ENCODE measurements at places on chromosomes 11 and 22.

GRCh38 chr11:91394727-91395414, 829.7 kb upstream of the FAT3 start:
- no peak for DNase-seq

DNA sequence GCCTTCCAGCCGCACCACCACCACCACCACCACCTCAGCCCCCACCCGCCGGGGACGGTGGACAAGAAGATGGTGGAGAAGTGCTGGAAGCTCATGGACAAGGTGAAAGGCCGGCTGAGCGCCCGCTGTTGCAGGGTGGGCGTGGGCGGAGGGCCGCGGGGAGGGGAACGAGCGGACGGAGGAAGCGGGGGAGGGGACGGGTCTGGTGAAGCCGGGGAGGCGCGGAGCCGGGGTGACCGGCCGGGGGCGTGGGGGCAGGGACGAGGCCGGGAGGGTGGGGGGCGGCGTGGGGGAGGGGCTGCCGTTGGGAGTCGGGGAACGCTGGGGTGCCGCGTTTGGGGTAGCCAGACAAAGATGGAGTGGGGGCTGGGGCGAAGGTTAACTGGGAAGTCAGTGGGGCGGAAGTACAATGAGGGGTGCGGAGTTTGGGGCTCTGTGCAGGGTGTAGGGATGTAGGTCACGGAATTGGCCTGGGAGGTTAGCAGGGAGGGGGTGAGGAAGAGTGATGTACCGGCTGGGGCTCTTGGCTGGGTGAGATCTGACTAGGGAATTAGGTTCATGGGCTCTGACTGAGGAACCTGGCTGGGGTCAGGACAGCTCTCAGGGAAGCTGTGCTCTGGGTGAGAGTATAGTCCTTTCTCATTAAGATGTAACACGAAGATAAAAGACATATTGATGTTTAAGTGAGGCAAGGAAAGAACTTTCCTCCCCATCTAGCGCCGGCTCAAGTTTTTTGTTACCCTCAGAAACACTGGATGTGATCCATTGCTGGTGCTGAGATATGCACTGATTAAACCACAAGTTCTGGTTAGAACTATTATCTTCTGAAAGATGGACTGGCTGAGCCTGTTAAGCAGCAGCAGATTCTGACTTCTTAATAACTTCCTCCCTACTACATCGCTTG, 624 bp downstream of the CBL start:
- DNase-seq, result peak; percentile 36

- no peak for DNase-seq
Observed at GRCh38 chr11:96188243-96189006, 154.6 kb downstream of the MAML2 start.

DNA sequence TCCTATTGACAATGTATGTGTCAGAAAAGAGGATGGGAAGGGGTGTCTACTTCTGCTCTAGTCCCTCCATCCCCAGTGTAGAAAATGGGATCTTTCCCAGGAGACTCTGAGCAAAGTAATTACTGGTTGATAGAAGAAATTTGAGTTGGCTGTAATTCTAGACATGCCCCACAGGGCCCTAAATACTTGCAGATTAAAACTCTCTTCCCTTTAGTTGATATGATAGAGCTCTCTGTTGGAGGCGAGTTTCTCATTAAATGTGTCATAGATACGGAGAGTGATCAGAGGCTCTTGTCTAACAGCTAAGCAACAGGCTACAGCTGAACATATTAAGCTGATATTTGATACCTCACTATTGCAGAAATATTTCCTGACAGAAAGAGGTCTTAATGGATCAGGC, 32.9 kb downstream of the OR52E1 start:
- no peak for DNase-seq

DNA sequence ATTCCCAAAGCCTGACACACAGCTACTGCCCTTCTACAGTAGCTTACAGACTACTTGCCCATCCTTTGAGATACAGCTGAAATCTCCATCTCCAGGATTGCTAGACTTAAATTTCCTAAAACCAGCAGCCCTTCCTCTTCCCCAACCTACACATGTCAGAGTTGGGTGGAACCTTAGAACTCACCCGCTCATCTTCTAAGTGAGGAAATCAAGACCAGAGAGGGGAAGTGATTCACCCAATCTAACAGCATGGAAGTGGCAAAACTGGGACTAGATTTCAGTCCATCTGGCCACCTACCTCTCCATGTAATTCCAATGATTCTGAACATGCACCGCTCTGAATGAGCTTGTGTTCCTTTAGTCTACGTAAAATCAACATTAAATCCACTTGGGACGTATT, 1.0 kb upstream of the TMEM86A start:
- no peak for DNase-seq

DNA sequence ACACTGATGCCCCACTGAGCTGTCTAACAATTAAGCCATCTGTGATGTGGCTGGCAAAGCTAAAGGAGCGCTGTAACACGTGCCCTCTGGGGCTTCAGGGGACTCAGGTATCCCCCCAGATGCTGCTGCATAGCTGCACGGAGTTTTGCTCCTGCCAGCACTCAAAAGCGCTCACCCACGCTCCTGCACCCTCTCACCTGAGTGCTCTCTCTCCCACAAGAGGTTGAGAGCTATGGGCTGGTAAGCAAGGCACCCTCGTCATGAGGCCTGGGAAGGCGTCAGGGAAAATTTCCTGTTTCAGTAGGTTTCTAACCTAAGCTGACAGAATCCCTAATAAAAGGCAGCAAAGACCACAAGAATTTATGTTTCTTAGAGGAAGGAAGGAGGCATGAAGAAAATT, 850.3 kb downstream of the OPCML start:
- no peak for DNase-seq

DNA sequence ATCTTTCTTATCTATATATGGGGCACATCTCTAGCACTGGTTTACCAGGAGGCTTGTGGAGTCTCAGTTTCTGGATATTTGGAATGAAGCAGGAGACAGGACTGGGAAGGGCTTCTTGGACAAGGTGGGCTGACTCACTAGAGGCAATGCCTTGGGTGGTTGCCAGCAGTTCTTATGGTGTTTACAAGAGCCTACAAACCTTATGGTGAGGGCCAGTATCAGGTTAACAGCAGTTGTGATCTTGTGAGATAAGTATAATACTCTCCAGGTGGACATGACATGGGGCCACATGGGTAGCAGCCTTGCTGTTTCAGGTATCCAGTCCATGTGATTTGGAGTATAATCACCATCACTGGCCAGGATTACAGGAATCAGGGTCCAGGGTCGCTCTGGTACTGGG, 10.2 kb downstream of the FUT4 start:
- DNase-seq, result no peak

DNA sequence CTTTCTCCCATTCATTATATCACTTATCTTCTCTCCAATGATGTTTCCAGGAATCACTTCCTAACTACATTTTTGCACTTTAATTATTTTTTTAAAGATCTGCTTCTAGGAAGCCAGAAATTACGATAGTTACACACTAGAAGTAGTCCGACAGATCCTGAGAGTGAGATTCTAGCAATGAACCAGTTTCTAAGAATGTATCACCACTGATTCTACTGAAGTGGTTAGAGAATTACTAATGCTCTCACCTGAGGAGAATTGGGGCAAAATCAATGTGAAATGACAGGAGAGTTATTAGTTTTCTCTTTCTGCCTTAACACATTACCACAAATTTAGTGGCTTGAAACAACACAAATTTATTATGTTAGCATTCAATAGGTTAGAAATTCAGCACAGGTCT, 241.2 kb downstream of the CASP12 start:
- no peak for DNase-seq

DNA sequence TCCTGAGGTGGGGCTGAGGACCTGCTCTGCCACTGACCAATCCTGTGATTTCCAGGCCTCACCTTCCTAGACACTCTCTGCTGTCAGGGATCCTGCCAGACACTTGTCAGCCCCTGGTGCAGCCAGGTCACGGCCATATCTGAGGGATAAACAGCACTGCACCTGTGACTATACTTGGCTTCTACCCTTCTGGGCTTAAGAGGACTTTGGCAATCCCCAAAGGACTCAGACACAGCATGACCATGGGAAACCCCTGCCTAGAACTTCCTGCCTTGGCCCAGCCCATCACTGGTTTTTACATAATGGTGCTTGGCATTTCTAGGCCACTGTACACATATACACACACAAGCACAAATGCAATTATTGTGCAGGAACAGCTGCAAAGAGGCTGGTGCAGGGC, 11.6 kb upstream of the OLFML1 start:
- DNase-seq, result no peak

DNA sequence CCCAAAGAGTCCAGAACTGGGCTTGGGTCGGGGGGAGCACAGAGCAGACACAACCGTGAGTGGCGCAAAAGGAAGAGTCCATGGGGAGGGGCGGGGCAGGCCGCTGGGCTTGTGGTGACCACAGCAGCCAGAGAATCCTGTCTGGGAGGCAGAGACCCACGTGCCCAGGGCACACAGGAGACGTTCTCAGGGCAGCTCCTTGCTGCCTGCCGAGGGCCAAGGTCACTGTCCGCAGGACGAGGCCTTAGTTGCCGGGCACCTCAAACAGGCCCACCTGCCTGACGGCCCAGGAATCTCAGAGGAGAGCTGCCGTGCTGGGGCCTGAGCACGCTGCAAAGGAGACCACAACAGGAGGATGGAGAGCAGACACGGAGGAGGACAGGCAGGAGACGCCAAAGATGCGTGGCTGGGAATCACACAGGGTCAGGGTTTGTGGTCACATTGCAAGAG, 87.8 kb downstream of the MYEOV start:
- DNase-seq, result no peak

- no peak for DNase-seq
Observed at GRCh38 chr11:79550809-79551208, 110.0 kb upstream of the TENM4 start.

GRCh38 chr11:15967166-15967565, 389.2 kb downstream of the SOX6 start:
- no peak for DNase-seq

- peak; percentile 73 for DNase-seq
Observed at GRCh38 chr11:30488304-30488998, 97.7 kb downstream of the MPPED2 start.

GRCh38 chr22:22948651-22949571, 61.3 kb downstream of the IGLL5 start:
- no peak for DNase-seq

DNA sequence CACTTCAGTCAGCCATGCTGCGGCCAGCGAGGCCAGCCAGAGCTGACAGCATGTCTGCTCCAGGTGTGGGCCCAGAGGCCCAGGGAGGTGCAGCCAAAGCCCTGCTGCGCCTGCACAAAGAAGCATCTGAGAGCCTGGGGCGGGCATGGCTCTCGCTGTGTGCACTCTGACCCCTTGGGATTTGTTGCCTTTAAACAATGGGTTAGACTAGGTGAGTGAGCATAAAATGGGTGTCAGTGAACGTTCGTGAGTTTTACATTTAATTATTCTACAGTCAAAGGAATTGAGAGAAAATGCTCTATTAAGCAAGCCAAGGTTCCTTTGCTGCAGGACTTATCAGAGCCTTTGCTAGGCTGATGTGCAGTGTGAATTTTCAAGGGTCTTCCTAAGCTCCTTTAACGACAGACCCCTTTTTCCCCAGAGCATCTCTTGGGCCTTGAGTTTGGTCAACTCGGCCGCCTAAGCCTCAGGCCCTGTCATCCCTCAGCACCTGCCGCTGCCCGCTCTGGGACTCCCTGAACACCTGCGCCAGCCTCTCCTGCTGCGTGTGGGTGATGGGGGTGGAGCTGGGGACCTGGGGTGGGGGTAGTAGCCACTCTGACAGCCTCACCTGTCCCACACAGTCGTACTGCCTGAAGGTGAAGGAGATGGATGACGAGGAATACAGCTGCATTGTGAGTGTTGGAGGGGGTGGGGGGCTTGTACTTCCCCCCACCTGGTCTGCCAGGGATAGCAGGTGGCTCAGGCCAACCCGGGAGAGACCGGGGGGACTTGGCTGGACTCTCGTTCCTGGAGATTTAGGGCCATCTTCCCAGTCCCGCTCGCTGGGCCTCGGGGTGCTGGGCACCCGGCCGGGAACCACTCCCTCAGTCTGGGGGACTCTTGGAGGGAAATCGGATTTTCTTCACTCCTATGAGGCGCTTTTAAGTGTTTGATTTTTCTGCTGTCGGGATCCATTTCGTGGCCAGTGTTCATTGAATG, 10.5 kb downstream of the SLC16A8 start:
- no peak for DNase-seq

GRCh38 chr11:130061017-130061416, 8.7 kb upstream of the APLP2 start:
- DNase-seq, result no peak
